T-helper 17 cell (primary cell): ENCODE measurements at places on chromosomes 3 and 15.

- no peak overlapping the region for H3K4me3 ChIP-seq
- no peaks in the 10 kb centered on the region for H3K4me1 ChIP-seq
- peaks cover 29% of the 10 kb centered on the region for H3K27me3 ChIP-seq
- H3K27ac ChIP-seq, result no peak overlapping the region
Observed at GRCh38 chr3:178342111-178342510, 194.1 kb upstream of the KCNMB2 start.

DNA sequence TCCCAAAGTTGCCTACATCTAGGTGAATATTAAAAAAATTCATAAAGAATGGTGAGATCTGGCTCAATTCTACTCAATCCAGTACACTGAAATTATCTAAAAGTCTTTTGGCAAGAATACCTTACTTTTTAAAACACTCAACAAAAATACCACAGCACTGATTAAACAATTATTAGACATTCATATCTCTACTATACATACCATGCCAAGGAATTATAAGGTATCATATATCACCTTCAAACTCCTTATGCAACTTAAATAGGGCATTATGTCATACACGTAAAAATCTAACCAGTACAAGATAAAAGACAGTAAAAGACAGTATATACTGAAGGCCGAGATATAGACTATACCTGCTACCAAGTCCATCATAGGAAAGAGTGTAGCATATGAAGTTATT, 6.1 kb upstream of the ANKRD28 start:
- peak overlapping the region; percentile 80 for H3K27ac ChIP-seq
- no peak for DNase-seq
- H3K27me3 ChIP-seq, result no peaks in the 10 kb centered on the region
- H3K36me3 ChIP-seq, result no peaks in the 10 kb centered on the region

DNA sequence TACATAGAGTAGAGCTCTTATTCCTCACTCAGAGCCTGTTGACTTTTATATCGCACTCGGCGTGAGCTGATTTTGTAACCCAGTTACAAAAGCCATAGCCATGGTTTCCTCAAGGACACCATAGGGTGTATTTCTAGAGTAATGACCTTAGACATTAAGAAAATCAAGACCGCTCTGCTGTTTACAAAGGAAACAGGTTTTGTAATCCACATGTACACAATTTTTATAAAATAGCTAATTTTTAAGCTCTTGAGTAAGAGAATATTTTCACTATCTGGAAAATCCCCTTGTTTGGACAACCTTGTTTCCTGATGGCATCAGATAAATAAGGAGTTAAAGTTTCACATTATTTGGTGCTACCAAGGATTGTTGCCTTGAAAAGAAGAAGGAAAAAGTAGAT, 104.7 kb downstream of the PGPEP1L start:
- H3K27ac ChIP-seq, result peak overlapping the region; percentile 8
- H3K36me3 ChIP-seq, result no peaks in the 10 kb centered on the region
- peaks cover 10% of the 10 kb centered on the region for H3K4me1 ChIP-seq
- H3K27me3 ChIP-seq, result no peaks in the 10 kb centered on the region
- DNase-seq, result no peak
- H3K4me3 ChIP-seq, result no peak overlapping the region

DNA sequence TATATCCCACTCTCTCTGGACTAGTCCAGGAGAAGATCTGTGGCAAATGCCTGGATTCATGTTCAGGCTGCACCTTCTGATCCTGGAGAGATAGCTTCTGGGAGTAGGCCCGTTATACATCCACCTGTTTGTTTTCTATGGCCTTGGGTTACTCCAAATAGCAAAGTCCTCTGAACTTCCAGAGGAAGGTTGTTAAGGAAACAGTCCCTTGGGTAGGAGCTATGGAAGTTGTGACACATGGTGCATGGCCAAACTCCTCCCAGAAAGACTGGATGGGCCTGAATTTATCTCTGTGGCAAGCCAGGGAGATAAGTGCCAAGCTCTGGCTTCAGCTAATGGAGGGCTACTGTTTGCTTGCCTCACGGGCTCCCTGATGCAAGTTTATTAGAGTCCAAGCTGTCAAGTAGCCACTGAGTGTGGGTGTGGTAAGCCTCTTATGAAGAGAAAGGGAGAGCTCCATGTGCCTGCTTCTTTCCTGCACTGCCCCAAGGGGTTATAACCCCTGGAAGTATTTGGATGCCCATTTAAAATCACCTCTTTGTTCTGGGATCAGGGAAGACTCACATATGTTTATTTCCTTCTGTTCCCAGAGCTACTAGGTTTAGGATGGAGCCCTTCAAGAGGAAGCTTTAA, 328.7 kb upstream of the ATP11B start:
- no peak overlapping the region for H3K27ac ChIP-seq
- no peaks in the 10 kb centered on the region for H3K4me1 ChIP-seq
- no peaks in the 10 kb centered on the region for H3K36me3 ChIP-seq
- DNase-seq, result no peak

DNA sequence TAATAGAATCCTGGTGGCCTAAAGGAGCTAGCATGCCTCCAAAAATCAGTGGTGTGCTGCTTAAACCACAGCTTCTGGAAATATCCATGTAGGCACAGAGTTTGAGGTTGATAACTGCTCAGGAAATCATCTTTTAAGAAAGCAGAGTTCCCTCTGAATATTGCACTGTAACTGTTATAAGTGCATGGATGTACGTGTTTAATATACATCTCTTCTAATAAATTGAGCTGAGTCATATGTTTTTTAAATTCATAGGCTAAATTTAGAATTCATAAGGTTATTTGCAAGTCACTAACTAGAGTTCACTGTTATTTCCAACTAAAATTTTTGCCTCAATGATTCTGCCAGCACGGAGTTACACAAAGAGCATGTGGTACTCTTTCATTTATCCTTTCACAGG, 68.9 kb downstream of the MYH15 start:
- H3K27ac ChIP-seq, result no peak overlapping the region
- no peaks in the 10 kb centered on the region for H3K4me1 ChIP-seq
- peaks cover 12% of the 10 kb centered on the region for H3K27me3 ChIP-seq
- no peak overlapping the region for H3K4me3 ChIP-seq
- no peaks in the 10 kb centered on the region for H3K36me3 ChIP-seq

DNA sequence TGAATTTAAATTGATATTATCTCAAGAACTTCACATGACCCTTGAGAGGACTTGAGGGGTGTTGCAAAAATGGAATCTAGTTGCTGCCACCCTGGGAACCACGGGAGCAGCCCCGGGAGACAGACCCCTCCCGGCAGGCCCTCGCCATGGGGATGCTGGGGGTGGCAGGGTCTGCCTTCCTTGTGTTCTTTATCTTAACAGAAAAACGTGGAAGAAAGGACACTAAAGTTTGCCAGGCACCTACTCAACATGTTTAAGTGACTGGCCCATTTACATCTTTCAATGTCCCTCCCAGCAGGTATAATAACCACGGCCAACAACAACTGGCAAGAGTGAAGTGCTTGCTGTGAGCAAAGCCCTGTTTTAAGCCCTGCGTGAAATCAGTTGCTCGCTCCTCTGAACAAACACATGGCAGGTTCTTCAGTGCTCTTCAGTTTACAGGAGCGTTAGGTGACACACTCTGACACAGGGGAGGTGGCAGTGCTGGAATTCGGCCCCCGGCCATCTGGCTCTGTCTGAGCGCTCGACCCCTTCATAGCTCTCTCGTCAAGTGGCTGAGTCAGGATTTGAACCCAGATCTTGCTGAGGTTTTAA, 112.5 kb downstream of the ASB7 start:
- peaks cover 22% of the 10 kb centered on the region for H3K27me3 ChIP-seq
- no peaks in the 10 kb centered on the region for H3K4me1 ChIP-seq
- no peak overlapping the region for H3K4me3 ChIP-seq
- no peak for DNase-seq

- no peak overlapping the region for H3K4me3 ChIP-seq
- H3K4me1 ChIP-seq, result no peaks in the 10 kb centered on the region
- DNase-seq, result no peak
Observed at GRCh38 chr3:99903869-99904268, 86.2 kb downstream of the CMSS1 start.

DNA sequence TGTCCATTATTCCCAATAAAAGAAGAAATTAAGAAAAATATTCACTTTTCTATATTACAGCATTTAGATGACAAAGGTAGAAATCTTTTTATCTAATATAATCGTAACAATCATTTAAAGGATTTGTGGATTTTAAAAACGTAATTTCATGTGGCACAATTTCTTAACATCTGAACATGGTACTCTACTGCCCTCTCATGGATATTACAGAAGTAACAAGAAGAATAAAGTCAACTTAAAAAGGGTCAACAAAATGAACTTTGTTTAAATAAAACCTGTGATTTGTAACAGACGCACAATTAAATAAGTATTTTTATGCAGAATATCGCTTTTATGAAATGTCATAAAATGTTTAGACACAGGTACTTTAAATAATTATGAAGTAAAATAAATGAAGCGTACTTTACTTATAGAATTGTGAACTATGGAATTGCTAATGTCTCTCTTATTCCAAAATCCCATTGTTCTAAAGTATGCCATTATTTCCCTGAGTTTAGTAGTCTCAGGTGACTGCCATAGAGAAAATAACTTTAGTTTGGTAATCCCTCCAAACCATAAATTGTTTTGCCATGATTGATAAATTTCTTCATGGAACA, 366.8 kb upstream of the ZNF385D start:
- H3K4me1 ChIP-seq, result no peaks in the 10 kb centered on the region
- no peak overlapping the region for H3K27ac ChIP-seq
- no peaks in the 10 kb centered on the region for H3K36me3 ChIP-seq
- H3K4me3 ChIP-seq, result no peak overlapping the region

- H3K36me3 ChIP-seq, result peaks cover 2% of the 10 kb centered on the region
- DNase-seq, result no peak
Observed at GRCh38 chr3:147354623-147355022, 51.7 kb downstream of the ZIC4 start.

DNA sequence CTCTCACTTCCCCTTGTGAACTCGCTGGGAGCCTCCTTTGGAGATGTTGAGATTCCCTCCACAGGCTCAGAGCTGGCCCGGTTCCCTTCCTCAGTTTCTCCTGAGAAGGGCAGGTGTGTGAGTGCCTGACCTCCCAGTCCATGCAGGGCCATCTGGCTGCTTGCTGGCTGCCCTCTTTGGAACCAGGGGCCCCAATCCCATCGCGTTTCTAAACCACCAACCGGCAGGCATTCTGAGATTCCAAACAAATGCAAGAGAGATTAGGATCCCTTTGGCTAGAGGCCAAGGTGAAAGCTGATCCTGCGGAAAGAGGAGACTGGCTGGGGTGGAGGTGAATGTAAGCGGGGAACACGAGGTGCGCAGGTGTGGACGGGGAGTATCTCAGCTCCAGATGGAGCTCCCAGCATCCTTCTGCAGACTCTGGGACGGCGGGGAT, 2.9 kb upstream of the PRRT3 start:
- peak overlapping the region; percentile 16 for H3K27ac ChIP-seq
- no peak for DNase-seq
- no peaks in the 10 kb centered on the region for H3K27me3 ChIP-seq
- peaks cover 2% of the 10 kb centered on the region for H3K36me3 ChIP-seq
- H3K4me1 ChIP-seq, result peaks cover 9% of the 10 kb centered on the region

GRCh38 chr15:63323798-63324563, 46.6 kb downstream of the APH1B start:
- H3K4me1 ChIP-seq, result no peaks in the 10 kb centered on the region
- no peak overlapping the region for H3K27ac ChIP-seq
- no peaks in the 10 kb centered on the region for H3K36me3 ChIP-seq
- no peak overlapping the region for H3K4me3 ChIP-seq
- no peak for DNase-seq
- peaks cover 26% of the 10 kb centered on the region for H3K27me3 ChIP-seq

- peaks cover 14% of the 10 kb centered on the region for H3K27me3 ChIP-seq
- no peak for DNase-seq
Observed at GRCh38 chr15:25525741-25526140, 86.9 kb upstream of the UBE3A start.

DNA sequence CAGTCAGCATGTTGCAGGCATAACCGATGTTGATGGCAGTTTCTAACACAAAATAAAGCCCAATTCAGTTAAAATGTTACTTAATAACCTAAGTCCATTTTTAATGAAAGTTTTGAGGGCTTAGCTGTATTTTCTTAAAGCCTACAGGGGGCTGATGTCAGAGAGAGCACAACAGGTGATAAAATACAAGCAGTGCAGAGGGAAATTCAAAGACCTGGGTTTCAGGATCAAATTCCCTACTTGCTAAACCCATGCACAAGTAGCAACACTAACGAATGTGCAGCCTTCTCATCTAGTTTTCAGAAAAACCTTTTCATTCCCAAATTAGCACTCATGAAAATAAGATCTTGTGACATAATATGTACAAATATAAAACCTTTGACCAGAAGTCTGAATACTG, 202.0 kb downstream of the ATP8B4 start:
- H3K27ac ChIP-seq, result no peak overlapping the region
- H3K27me3 ChIP-seq, result no peaks in the 10 kb centered on the region
- no peak for DNase-seq
- H3K4me1 ChIP-seq, result no peaks in the 10 kb centered on the region
- no peaks in the 10 kb centered on the region for H3K36me3 ChIP-seq
- no peak overlapping the region for H3K4me3 ChIP-seq

GRCh38 chr15:96088650-96089049, 241.8 kb upstream of the NR2F2 start:
- no peak overlapping the region for H3K27ac ChIP-seq
- H3K4me1 ChIP-seq, result no peaks in the 10 kb centered on the region
- H3K27me3 ChIP-seq, result no peaks in the 10 kb centered on the region
- no peak for DNase-seq

DNA sequence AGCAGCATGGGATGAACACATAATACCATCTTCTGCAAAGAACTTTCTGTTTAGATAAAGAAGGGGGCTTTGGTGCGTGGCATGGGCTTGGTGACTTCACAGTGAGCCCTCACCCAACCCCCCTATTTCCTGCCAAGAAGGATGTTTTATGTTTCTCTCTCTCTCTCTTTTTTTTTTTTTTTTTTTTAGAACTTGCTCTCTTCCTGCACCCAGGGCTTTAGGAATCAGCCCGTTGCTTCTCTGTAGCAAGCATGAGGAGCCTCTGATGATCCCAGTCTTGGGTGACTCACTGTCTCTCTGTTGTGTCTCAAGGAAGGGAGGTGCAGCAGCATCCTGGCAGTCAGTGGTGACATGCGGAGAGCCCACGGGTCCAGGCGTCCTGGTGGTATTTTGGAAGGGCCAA, 49.1 kb downstream of the CCK start:
- no peak overlapping the region for H3K27ac ChIP-seq
- H3K4me1 ChIP-seq, result peaks cover 27% of the 10 kb centered on the region
- H3K36me3 ChIP-seq, result peaks cover 5% of the 10 kb centered on the region
- no peak overlapping the region for H3K4me3 ChIP-seq

DNA sequence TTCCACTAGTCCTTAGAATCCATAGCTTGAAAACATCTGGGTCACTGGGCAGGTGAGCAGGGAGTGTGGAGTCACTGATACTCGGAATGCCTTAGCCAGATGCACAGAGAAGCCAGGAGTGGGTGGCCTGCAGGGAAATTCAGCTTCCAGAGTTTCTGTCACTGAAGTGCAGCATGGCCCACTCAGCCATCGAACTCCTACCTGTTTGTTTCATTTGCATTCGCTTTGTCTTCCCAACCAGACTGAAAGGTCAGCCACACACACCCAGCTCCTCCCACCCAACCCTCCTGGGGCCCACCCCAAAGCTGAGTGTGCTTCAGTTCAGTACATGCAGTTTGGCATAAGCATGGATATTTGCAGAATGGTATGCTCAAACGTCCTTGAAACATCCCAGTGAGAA, 124.5 kb upstream of the ATP10A start:
- no peaks in the 10 kb centered on the region for H3K36me3 ChIP-seq
- H3K27me3 ChIP-seq, result peaks cover 40% of the 10 kb centered on the region
- no peak overlapping the region for H3K27ac ChIP-seq
- no peak for DNase-seq
- no peaks in the 10 kb centered on the region for H3K4me1 ChIP-seq

- H3K27me3 ChIP-seq, result peaks cover 22% of the 10 kb centered on the region
- no peak overlapping the region for H3K4me3 ChIP-seq
- DNase-seq, result no peak
- peaks cover 3% of the 10 kb centered on the region for H3K4me1 ChIP-seq
Observed at GRCh38 chr15:65362491-65362890, 15.3 kb downstream of the IGDCC3 start.
